ENCODE measurements at places on chromosomes 1 and 21.

- no peak for DNase-seq
Measured at GRCh38 chr21:27582246-27582947, 615.5 kb upstream of the ADAMTS5 start.

GRCh38 chr21:45152265-45152746, 77.9 kb downstream of the ADARB1 start:
- DNase-seq = peak; percentile 38

DNA sequence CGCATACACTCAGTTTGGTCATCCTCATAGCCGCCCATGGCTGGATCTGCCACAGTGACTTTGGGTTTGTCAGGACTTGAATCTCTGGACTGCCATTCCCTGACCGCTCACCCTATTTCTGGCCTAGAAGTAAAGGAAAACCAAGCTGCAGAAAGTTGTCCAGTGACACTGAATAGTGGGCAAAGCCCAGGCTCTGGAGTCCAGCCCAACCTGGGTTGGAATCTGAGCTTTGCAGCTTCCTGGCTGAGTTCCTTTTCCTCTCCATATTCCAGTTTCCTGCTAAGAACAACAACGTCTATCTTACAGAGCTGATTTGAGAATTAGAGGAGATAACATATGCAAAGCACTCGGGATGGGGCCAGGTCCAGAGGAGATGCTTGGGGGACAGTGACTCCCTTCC, 15.6 kb upstream of the EIF4G3 start:
- DNase-seq = no peak

DNA sequence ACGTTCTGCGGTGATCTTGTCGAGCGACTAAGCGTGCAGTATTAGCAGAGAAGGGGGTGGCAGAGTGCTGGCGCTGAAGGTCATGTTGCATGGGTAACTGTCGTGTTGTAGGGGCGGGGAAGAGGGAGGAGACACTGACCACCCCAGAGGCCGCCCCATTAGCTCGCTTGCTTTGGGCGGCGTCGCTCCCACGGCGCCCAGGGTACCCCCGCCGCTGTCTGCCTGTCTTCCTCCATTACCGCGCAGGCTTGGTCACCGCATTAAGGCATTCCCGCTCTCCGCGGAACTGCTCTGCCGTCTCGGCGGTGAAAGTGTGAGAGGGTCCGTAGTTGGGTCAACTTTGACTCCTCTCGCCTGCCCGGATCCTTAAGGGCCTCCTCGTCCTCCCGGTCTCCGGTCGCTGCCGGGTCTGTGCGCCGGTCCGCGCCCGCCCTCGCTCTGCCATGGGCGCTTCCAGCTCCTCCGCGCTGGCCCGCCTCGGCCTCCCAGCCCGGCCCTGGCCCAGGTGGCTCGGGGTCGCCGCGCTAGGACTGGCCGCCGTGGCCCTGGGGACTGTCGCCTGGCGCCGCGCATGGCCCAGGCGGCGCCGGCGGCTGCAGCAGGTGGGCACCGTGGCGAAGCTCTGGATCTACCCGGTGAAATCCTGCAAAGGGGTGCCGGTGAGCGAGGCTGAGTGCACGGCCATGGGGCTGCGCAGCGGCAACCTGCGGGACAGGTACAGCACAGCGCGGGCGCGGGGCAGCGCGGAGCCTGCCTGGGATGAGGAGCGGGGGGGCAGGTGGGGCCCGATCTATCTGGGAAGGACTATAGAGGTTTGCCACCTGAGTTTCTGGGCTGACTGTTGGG, at the start of gene MTARC2:
TSS of gene MTARC2 (plus strand) at position 234 of the 846 bp plus-strand sequence. CDS start at position 444, 210 bp downstream.
- DNase-seq = no peak

- DNase-seq = no peak
Measured at GRCh38 chr1:3657578-3658230, 5.4 kb downstream of the TP73 start.

DNA sequence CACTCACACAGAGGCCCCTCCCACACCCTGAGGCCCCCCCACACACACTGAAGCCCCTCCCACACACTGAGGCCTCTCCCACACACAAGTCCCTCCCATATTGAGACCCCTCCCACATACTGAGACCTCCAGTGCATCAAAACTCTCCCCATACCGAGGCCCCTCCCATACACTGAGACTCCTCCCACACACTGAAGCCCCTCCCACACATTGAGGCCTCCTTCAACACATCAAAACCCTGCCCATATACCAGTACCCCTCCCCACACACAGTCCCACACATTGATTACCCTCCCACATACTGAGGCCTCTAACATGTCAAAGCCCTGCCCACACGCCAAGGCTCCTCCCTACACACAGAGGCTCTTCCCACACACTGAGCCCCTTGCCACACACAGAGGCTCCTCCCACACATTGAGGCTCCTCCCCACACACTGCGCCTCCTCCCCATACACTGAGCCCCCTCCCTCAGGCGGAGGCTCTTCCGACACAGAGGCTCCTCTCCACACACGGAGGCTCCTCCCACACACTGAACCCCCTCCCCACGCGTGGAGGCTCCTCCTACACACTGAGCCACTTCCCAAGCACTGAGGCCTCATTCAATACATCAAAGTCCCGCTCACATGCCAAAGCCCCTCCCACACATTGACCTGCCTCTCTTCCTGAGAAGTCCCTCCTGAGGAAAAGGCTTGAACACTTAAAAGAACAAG, 392.3 kb downstream of the CAMTA1 start:
- no peak for DNase-seq

- no peak for DNase-seq
Measured at GRCh38 chr1:245046315-245046714, 108.5 kb upstream of the KIF26B start.

DNA sequence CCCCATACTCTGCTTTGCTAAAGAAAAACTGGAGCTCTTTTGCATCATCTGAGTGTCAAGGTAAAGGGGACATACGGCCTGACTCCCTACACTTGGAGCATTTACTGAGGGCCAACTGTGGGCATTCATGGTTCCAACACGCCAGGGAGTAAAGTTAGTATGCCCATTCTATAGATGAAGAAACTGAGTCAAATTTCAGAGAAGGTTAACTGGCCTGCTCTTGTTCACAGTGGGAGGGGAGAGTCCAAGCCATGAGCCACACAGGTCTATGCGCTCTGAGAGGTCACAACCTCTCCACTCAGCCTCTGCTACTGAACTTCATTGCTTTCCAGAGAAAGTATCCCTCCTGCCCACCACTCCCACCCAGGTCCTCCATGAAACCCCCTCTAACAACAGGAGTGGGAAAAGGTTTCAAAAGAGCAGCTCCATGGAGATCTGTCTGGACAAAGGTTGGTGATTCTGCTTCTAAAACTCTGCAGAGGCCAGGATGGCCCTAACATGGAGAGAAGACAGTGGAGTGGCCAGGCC, 6.8 kb upstream of the KCNN3 start:
- DNase-seq = no peak

DNA sequence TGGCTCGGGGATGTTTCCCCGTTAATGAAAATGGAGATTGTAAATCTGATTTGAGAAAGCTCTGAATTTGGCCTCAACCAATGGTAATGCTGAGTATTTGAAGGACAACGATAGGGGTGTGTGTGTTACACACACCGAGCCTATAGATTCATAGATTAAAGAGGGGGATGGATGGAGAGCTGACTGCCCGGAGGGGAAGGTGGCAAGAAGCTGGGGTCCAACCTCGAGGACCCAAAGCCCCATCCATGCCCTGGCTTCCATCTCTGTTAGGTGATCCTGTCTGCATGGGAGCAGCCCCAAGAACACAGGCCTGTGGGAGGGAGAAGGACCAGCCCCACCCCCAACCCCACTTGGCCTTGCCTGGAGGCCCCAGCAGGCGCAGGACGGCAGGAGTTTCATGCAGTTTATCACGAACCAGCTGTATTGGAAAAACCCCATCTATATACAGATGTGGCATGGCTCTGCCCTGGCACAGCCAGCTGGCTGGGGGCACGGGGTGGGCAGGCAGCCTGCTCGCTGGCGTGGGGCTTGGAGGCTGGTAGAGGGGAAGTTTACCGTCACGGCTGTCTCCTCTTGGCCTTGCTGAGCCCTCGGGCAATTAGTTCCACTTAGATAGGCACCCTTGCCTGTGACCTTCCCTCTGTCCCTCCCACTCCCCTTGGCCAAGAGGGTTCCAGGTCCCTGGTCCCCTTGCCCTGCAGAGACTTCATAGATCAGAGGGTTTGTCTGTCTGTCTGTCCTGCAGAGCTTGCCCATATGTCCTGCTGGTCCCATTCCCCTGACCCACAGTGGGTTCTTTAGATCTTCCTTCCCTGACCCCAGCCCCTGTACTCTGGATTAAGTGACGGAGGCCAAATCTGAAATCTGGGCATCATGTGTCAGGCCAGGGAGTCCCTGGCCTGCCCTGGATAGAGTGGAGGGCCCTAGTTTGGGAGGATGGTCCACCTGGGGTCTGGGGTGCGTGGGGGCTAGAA, 3.0 kb downstream of the HSPB7 start:
- no peak for DNase-seq

DNA sequence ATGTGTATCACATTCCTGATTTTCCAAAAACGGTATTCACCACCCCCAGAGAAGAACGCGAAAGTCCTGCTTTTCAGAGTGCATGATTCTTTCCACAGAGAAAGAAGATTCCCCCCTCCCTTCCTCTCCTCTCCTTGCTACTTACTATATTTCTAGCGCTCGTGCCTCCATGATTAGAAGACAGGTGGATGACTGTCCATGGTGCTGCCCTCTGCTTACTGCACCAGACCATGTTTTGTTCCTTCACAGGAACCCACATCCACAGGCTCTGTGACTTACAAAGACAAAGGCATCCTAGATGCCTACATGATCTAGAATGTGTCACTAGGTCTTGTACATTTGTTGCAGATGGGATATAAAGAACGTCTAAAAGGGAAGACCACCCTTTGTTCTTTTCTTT, 49.1 kb upstream of the ZNF648 start:
- no peak for DNase-seq

DNA sequence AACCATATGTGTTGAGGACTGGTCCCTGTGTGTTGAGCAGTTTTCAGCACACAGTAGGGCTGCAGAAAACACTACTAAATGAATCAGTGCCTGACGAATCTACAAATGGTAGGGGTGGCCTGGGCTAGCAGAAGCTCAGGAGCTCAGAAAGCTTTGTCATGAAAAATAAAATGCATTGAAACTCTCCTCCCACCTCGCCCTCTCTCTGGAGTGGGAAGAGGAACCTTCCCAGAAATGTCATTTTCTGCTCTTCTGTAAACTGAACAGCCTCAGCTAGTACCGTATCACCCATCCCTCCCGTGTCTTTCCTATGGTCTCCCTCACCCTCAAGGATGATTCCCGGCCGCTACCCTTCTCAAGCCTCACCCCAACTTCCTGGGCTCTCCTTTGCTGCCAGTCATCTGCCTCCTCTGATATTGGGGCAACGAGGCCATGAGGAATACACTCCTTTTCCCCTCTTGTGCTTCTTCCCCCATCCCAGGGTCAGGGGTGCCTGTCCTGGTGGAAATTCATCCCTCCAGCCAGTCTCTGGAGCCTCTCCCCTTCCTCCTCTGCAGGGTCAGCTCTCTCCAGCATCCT, 734.5 kb downstream of the PTPRU start:
- DNase-seq = no peak

- DNase-seq = no peak
Measured at GRCh38 chr1:214439352-214440119, 111.9 kb downstream of the PTPN14 start.

- DNase-seq = no peak
Measured at GRCh38 chr1:214678386-214678785, 75.4 kb downstream of the CENPF start.

DNA sequence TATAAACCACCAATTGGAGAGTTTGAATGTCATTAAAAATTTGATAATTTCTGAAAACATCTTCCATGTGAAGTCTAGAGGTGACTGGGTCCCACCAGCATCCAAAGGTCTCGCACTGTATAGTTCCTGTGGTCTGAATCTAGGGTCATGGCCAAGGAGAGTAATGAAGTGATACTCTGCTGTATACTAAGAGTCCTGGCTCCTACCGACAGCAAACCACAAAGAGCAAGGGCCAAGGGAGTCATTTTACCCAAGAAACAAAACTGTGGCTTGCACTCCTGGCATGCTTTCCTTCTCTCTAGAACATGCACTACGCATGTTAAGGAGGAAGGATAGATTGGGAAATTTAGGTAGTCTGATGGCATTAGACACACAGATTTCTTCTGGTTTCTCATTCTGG, 115.6 kb downstream of the BRINP2 start:
- DNase-seq = no peak

- DNase-seq = no peak
Measured at GRCh38 chr1:54615531-54616279, 7.6 kb downstream of the FAM151A start.

GRCh38 chr1:76587212-76587611, 280.1 kb upstream of the ST6GALNAC5 start:
- no peak for DNase-seq

- DNase-seq = no peak
Measured at GRCh38 chr1:205615789-205616188, 16.0 kb downstream of the ELK4 start.

DNA sequence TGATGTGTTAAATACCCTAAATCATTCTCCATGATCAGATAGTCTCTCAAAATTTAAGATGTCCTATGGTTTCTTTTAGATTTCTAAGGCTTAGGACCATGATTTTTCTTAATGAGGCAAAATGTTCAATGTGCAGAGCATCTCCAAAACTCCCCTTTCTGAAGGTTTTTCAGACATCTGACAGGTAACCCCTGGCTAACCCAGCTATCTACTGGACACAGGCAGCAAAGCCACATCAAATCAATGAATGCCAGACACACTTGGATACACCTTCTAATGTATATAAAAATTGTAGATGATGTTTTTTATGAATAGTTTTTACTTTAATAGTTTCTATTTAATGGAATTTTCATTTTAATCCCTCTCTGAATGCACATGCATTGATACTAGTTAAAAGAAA, 285.6 kb downstream of the GRIK1 start:
- DNase-seq = no peak

GRCh38 chr1:9238550-9238949, 4.0 kb downstream of the H6PD start:
- DNase-seq = no peak

DNA sequence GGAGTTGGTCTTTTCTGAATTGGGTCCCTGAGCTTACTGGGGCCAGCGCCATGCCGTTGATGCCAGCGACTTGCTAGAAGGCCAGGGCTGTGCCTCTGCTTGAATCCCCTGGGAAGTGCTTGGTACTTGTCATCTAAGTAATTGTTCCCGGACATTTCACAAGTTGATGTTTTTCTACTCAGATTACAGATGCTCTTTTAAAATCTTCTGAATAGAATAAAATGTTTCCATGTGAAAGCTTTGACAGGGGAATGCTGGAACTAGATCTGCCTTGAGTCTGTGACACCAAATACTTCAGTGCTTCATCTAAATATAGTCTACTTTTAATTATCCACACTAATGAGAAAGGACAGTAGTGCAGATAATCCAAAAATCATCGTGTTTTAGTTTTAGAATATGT, 38.3 kb downstream of the PTGFRN start:
- DNase-seq = no peak

Data from stimulated activated CD8-positive, alpha-beta memory T cell treated with anti-CD3 and anti-CD28 coated beads, Interleukin-7, amount 100 ng/mL, for 1 hour (primary cell).